ENCODE measurements at places on chromosomes 2 and 18.

DNA sequence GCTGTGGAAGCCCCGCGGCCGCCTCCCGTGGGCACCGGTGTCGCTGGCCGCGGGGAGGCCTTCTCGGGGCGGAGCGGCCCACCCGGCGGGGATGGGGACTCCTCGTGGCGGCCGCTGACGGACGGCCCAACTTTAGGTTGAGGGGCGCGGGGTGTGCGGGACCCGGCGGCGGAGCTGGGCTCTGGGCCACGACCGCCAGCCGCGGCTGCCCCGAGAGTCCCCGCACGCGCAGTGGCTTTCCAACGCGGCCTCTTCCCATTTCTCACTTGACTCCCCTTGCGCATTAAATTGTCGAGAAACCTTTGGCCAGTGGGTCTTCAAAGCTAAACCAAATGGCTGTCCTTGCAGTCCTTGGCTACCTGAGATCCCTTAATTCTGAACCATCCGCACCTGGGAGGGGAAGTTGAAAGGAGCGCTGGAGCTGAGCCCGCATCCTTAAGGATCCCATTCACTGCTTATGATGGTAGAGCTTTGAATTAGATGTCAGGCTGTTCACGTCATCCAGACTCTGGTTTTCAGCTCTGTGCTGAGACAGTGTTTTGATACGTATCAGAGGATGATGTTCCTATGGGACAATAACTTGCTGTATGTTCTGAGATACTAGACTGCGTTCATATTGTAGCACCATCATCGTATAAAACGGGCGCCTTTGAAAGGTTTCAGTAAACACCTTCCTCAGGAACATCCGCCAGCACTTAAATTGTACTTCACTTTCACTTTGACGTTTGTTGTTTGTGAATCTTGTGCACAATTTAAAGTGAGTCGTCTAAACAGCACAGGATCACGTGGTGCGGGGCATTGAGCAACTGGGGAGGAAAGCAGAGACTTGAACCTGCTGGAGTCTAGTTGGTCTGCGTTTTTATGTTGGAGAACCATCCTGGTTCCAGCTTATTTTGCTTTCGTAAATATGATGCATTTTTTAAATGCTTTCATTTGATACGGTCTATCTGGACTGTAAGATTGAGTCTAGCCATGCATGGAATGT is 874 bp downstream of the CLIP4 start:
- no peak for DNase-seq

DNA sequence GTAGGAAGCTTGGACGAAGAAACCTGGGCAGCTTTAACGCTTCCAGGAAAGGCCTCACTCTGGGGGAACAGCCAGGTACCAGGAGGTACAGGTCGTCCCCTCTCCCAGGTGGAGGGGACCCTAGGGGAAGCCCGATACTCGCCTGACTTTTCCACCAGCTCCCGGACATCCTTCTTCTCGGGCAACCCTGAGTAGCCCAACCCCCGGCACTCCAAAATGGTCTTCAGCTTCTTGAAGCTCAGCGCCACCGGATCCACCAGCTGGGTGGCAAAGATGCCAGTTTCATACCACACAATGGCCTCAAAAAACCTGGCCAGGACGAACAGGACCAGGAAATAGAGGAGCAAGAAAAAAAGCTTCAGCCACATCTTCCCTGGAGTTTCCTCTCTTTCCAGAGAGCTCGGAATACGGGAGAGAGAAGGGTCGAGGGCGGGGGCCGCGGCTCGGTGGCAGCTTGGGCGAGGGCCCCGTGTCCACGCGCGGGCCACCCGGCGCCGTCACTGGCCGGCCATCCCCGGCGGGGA is 1.1 kb downstream of the RNF103 start:
- DNase-seq: no peak

GRCh38 chr18:32775628-32776027 is 2.8 kb upstream of the KLHL14 start:
- no peak for DNase-seq

DNA sequence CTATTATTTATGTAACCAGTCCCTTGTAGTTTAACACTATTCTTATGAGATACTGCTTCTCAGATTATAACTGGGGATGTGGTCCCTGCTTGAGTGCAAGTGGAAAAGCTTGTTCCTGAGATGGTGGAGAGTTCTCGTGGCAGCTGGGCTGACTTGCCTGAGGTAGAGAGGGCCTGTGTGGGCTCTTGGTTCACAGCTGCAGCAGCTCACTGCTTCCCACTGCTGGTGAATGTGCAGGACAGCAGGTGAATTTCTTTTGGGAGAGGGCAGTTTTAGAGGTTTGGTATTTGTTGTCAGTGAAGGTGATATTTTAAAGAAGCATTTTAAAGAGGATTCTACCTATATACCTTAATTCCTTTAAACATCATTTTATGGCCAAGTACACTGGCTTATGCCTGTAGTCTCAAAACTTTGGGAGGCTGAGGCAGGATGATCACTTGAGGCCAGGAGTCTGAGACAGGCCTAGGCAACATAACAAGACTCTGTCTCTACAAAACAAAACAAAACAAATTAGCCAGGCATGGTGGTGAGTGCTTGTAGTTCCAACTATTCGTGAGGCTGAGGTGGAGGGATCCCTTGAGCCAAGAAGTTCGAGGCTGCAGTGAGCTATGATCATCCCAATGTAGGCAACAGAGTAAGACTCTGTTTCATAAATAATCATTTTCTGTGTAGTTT is 94.8 kb downstream of the MTA3 start:
- peak; percentile 25 for DNase-seq

DNA sequence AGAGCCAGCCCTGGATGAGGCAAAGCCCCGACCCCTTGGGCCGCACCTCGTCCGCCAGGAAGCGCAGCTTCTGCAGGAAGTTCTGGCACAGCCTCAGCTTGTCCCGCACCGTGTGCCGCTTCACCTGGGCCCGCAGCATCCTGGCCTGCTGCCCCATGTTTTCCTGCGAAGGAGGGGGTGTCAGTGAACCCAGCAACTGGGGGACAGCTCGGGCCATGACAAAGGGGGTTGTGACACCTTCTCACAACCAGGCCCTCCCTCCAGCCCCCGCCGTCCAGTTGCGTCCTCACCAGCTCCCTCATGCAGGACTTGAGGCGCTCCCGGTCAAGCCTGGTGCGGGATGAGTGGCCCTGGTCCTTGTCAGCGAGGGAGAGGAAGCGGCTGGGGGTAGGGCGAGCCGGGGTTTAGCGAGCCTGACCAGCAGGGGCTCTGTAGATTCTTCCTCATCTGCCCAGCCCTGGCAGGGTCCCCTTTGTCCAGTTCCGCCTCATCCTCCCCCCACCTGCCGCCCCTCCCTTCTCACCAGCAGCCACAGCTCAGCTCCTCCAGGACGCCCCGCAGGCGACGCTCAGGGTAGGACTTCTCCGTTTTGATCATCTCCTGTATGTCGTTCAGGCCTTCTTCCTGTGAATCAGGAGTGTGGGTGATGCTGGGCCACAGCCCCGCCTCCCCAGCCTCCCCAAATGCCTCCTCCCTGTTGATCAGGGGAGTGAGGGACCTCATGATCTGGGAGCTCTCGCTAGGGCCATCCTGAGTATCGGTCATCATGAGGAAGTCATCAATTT is 606 bp downstream of the OTOF start:
- DNase-seq: no peak
